Activated CD4-positive, alpha-beta memory T cell treated with anti-CD3 and anti-CD28 coated beads for 36 hours (primary cell): ENCODE measurements at places on chromosomes 12 and 14.

DNA sequence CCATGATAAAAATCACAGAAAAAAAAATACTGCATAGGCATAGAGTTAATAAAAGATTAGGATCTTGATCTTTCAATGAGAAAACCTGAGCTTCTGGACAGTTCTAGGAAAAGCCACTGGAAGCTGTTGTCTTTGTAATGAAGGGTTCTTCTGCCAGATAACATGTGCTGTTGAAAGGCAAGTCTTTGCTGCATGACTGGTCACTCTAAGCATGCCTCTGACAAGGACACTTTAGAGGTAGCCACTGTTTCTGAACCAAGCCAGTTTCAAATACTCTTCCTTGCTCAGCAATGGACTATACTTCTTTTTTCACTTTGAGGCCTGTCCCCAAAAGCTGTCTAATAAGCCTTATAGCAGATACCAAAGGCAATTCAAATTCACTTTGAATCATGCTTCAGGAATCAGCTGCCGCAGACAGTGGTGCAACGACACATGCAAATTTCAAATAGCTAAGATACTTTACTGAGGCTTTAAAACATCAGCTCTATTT is 70.2 kb downstream of the BTG1 start:
- DNase-seq, result no peak

GRCh38 chr14:61838661-61839245 is 76.5 kb downstream of the SNAPC1 start:
- DNase-seq, result no peak

DNA sequence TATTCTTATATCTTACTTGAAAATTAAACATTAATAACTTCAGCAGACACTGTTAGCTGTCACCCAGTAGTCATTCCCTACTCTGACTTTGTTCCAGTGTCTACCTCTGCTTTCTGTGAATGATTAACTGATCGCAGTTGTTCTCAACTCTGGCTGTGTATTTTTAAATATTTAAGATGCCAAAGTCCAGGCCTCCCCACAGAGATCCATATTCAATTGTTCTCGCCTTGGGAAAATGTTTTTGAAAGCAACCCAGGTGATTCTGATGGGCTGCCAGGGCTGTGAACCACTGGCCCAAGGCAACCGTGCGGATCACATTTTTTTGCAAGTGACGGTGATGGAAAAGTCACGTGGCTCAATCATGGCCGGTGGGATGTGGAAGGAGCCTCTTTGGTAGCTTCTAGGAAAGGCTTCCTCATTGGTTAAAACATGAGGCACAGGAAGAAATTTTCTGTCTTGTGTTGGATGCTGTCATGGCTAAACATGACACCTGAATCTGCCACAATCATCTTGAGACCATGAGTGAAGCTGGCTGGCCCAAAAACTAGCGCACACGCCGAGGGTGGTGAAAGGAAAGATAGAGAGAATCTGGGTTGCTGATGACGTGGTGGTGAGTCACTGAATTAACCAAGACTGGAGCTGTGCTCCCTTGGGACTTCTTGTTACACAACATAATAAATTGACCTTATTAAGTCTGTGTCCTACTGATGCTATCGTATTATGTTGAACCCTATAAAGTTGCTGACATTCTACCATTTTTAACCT is 37.2 kb downstream of the RDH12 start:
- peak; percentile 40 for DNase-seq

DNA sequence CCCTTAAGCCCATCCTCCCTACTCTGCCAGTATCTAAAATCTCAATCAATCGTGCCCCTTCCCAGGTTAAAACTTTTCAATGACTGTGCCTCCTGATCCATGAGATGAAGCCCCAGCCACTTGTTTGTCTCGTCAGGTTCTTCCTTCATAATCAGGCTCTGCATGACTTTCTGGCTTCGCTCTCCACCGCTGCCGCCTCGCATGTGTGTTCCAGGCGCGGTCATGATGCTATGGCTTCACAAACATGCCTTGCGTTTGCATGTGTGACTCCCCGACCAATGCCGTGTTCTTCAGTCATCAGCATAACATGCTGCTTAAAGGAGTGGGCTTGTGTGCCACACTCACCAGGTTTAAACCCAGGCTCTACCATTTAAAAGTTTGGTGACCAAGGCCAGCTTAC is 5.0 kb upstream of the C1RL start:
- DNase-seq, result no peak

DNA sequence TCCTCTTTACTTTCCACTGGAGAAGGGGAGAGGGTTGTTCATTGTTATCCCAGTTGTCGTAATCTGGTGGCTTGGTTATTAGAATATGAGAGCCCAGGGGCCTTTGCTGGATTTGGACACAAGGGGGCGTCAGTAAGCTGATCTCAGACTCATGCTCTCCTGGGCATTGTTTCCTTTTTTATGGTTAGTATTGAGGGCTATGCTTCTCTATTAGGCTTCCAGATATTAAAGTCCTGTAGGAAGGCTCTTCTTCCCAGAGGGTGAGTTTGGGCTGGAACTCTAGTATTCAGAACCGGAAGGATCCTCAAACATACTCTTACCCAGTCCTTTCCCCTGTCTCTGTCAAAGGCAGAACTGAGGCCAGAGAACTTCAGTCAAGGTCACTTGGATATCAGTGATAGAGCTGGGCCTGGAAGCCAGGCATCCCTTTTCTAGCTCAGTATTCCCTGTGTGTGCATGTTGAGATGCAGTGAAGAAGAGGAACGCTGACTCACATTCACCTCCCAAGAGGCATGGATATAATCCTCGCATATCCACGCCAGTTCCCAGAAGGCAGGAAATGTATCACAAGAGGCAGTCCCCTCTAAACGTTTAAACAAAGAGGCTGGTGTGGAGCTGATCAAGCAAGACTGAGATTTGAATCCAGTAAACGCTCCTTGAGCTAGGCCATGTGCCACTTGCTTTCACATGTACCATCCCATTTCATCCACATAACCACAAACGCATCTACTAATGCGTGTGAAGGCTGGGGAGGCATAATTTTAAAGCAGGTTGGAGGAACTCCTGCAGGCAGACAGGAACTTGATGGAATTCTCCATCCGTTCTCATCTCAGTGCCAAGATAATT is 41.6 kb downstream of the UBE3B start:
- peak; percentile 60 for DNase-seq

DNA sequence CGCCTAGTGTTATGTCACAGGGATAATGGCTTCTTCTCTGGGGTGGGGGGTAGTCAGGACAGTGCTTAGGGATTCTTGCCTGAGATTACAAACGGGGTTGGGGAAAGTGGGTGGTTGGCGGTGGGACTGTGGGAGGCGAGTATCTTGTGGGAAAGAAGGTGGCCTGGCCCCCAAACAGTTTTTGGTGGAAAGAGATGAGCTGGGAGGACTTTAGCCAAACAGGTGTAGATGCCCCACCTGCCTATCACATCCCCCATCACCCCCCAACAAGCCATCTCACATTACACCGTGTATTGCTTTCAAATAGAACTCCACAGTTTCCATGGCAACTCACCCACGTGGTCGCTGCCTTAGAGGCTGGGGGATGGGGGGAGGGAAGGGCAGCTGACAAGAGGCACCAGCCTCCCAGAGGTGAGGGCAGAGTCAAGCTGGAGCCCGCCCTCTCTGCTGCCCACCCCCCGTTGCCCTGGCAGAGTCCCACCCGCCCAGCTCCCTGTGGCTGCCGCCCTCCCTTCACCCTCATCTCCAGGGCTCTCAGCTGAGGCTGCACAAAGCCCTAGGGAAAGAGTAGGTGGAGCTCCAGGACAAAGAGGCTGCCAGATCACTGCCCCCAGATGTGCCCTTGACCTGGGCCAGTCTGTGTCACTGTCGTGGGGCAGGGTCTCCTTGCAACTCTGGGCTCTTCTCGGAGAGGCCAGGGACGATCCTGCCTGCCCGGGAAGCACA is 98.3 kb downstream of the LRRC74A start:
- DNase-seq, result peak; percentile 52

DNA sequence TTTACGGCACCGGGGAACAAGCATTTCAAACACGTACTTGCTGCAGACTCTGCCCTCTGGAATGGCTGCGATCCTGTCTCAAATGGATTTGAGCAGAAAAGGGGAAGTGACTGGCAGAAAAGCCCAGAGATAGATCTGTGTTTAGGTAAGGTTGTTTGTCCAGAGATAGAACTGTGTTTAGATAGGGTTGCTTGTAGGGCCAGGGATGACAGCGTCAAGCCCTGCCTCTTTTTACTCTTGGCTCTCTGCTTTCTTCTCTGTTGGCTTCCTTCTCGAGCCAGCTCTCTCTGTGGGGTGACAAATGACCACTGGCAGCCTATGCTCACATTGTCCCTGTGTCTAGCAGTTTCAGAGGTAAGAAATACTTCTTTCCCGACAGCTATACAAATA is 11.4 kb downstream of the DGLUCY start:
- DNase-seq, result no peak

DNA sequence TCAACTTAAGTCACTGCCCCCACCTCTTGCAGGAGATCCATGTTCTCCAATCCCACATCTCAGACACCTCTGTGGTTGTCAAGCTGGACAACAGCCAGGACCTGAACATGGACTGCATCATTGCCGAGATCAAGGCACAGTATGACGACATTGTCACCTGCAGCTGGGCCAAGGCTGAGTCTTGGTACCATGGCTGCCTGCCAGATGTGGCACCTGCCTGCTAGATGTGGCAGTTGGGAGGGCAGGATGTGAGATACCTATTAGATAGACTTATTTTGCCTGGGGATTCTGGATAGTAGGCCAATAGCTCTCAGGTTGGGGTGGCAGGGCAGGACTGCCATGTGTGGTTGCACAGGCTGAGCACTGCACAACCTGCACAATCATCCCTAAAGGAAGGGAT is 7.9 kb upstream of the KRT86 start:
- no peak for DNase-seq

GRCh38 chr12:130589540-130590317 is 126.4 kb downstream of the RIMBP2 start:
- no peak for DNase-seq

- DNase-seq, result no peak
Observed at GRCh38 chr12:87427770-87428169, 601.4 kb downstream of the C12orf50 start.

GRCh38 chr14:20512177-20512905 is 7.0 kb downstream of the RNASE10 start:
- no peak for DNase-seq

DNA sequence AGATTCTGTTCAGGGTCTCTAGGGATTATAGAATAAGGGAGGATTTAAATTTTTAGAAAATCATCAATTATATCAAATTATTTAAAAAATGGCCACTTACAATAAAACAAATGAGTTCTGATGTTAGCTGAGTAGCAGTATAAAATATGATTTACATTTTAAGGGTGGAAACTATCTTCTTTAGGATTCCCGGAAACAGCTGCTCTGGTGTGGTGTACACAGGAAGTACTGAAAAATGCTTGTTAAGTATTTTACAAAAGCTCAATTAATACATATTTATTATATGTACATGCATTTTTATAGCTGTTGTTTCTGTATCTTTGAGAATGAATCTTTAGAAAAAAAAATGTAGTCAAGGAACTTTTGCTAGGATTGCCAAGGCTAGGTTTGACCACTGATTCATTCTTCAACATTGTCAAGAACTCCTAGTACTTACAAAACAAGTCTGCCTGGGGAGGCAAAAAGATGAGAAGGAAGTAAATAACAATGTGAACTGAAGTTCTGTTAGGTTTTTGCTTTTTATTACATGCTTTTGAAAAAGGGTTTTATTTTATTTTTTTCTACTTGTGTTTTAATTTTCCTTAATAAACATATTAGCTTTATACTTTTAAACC is 48.0 kb downstream of the ARF6 start:
- no peak for DNase-seq

DNA sequence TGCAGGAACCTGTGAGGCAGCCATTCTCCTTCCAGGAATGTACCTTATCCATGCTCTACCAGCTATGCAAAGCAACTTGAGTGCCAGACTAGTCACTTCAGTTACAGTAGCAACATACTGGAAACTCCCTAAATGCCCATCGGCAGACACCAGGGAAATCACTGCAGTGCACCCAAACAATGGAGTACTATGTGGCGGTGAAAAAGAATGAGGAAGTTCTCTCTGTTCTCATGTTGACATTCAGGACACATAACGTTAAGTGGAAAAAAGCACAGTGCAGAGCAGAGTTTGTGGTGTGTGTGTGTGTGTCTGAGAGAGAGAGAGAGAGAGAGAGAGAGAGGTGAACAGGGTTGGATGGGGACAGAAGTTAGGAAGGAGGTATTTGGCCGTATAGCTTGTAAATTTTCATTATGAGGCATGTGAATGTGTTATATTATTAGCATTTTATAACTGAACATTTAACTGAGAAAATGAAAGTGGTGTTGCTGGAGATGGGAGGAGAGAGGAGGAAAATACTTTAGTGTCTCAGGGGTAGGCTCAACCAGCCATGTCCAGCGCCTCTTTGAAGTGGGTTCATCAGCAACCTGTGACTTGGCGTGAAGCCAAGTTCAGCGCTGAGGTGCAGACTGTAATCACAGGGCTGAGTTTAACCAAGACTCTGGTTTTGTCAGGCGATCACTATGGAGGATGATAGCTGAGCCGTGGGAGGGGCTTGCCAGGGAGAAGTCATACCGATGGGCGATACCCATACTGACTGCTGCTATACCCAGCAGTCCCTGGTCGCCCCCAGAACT is 17.3 kb downstream of the TNFAIP2 start:
- no peak for DNase-seq

GRCh38 chr12:6963016-6963731 is 7.3 kb downstream of the PHB2 start:
- DNase-seq, result no peak

DNA sequence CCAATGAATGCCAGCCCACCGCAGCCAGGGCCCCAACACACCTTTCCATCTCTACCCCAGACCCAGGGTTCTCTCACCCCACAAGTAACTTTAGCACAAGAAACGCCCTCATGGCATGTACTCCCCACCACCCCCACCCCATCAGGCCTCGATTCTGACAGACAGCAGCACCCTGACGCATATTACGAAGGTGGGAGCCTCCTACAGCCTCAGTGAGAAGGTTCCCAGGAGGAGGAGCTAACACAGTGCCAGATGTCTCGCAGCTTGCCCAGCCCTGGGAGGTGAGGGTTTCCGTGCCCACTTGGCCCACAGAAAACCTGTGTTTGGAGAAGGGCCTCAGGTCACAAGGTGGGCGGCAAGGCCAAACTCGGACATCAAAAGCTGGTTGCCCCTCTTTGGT is 32.4 kb downstream of the CCDC88C start:
- no peak for DNase-seq
